A172 (cell line): ENCODE measurements at places on chromosomes 11 and 22. TPM values are rescaled to one million over a fixed set of nuclear protein-coding genes. Genes with fewer than 3 reads are reported as not detected.

The PDGFD gene
- total RNA-seq: 14.4 and 15.8 TPM in 2 replicates

The IRAG1 gene
- total RNA-seq: not detected in 2 replicates

The P2RX3 gene
- total RNA-seq: not detected in 2 replicates

The OR4D11 gene
- total RNA-seq: not detected in 2 replicates

The PKP3 gene
- total RNA-seq: 39.8 and 44.0 TPM in 2 replicates

The LIPT2 gene
- 8.3 and 8.8 TPM in 2 replicates for total RNA-seq

The KLHL35 gene
- 0.07 TPM in 1 of 2 replicates, not detected in the other for total RNA-seq

The TNRC6B gene
- 13.8 and 14.4 TPM in 2 replicates for total RNA-seq

The CD248 gene
- not detected in 2 replicates for total RNA-seq

The CTSW gene
- total RNA-seq: 0.79 and 1.8 TPM in 2 replicates

The KCNK7 gene
- total RNA-seq: 0.86 TPM in 1 of 2 replicates, not detected in the other

The PEX26 gene
- total RNA-seq: 12.4 and 15.9 TPM in 2 replicates

The TTC36 gene
- total RNA-seq: not detected in 2 replicates

The OR4P4 gene
- not detected in 2 replicates for total RNA-seq

The ARHGAP8 gene
- not detected in 2 replicates for total RNA-seq

The NRXN2 gene
- total RNA-seq: 0.05 and 0.14 TPM in 2 replicates

The KCNE3 gene
- total RNA-seq: not detected in 2 replicates

The ACTN3 gene
- total RNA-seq: 11.2 TPM in 1 of 2 replicates, not detected in the other

The HTR3B gene
- not detected in 2 replicates for total RNA-seq

The ARHGAP1 gene
- total RNA-seq: 44.0 and 47.6 TPM in 2 replicates

The GGT5 gene
- total RNA-seq: not detected in 2 replicates

The PACSIN3 gene
- total RNA-seq: 28.7 and 32.2 TPM in 2 replicates

The PGA5 gene
- total RNA-seq: 0.17 TPM in 1 of 2 replicates, not detected in the other

The OR8D4 gene
- total RNA-seq: not detected in 2 replicates

The FUT4 gene
- 1.00 and 1.2 TPM in 2 replicates for total RNA-seq

The FAM227A gene
- 0.83 and 2.5 TPM in 2 replicates for total RNA-seq

The APLNR gene
- 0.03 TPM in 1 of 2 replicates, not detected in the other for total RNA-seq

The TPBGL gene
- not detected in 2 replicates for total RNA-seq

The THY1 gene
- 276 and 329 TPM in 2 replicates for total RNA-seq

The HEPN1 gene
- not detected in 2 replicates for total RNA-seq

The RFPL2 gene
- total RNA-seq: not detected in 2 replicates
